ENCODE measurements at places on chromosomes 16 and 17. TPM values are rescaled to one million over a fixed set of nuclear protein-coding genes. Genes with fewer than 3 reads are reported as not detected.

- no peak for DNase-seq
Observed at GRCh38 chr16:56262551-56263245, 71.4 kb downstream of the GNAO1 start.

DNA sequence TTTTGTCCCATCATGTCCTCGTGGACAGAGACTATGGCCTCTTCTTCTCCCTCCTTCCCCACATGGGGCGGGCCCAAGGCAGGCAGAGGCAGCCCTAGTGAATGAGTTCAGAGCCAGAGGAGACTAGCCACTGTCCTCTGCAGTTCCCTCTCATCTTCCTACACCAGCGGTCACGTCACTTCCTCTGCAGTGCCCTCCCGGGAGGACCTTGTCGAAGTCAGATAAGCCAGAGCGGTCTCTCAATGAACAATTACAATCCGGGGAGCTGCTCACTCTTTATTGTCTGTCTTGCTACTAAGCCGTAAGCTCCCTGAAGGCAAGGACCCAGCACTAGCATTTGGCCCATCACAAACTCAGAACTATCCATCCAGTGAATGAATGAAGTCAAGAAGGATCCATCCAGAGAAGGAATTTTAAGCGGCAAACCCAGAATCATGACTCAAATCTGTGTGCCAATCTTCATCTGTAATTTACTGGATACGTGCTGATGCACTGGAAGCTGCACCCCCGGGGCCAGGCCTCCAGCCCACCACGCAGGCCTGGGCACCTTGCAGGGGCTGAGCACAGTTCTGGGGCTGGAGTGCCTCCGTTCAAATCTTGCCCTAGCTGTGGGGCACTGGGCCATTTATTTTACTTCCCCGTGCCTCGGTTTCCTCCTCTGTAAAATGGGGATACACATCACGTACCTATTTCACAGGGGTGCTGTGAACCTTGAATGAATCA, 18.1 kb downstream of the ZNF423 start:
- no peak for DNase-seq

DNA sequence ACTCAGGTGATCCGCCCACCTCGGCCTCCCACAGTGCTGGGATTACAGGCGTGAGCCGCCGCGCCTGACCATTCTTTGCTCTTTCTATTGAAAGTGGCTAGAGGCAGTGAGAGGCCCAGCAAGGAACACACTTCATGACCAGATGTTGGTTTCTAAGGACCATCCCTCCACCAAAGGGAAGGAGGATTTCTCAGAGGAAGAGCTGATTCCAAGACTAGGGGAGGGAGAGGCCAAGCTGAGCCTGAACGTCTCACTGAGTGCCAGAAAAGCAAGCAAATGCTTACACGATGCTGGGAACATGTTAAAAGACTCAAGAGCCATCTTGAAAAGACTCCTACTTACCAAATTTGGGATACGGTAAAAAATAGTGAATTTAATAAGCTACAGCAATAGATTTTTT, 79.2 kb downstream of the MRM3 start:
- no peak for DNase-seq

DNA sequence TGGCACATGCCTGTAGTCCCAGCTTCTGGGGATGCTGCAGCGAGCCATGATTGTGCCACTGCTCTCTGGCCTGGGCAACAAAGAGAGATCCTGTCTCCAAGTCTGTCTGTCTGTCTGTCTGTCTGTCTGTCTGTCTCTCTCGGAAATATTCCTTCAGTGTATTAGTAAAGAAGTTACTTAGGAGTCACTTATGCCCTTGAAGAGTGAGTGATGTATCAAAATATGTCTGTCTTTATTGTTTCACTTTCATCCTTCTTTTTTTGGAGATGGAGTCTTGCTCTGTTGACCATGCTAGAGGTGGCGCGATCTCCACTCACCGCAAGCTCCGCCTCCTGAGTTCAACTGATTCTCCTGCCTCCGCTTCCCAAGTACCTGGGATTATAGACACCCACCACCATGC, 410.5 kb downstream of the WWOX start:
- DNase-seq, result no peak

DNA sequence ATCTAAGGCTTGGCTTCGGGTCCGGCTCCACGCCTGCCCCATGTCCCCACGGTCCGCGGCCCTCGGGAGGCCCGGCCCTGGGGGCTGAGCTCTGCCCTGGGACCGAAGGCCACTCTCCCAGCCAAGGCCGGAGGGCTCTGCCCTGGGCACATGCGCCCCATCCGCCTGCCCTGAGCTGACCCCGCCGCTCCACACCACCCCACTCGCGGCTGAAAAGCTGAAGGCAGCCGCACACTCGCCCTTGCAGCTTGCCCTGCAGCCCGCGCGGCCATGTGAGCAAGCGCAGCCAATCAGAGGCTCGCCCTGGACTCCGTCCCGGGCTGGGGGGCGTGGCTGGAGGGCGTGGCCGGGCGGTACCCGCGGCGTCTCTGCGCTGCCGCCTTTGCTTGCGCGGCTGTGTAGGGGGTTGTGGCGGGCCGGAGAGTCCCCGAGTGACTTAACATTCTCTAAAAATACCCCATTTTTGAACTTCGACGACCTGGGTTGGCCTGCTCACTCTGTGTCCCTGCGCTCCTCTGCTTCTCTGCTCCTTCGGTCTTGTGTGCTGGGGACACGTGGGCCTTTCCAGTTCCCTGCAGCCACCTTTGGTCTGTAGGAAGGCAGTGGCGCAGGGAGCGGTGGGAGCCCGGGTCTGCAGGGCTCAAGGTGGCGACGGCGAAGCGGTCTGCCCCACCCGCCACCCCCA, 8.8 kb upstream of the MAP2K3 start:
- peak; percentile 77 for DNase-seq

DNA sequence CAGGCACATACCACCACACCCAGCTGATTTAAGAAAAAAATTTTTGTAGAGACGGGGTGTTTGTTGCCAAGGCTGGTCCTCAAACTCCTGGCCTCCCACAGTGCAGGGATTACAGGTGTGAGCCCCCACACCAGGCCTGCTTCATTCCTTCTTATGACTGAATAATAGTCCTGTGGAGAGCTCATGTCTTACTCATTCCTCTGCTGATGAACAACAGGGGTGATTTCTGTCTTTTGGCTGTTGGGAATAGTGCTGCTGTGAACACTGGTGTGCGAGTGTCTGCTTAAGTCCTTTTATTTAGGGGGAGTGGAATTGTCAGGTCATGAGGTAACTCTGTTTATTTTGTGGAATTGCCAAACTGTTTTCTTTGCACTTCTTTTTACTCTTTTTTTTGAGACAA, 2.7 kb upstream of the CTRB1 start:
- DNase-seq, result no peak

TPSG1 gene
- total RNA-seq, result not detected

RFWD3 gene
- total RNA-seq, result 44.9 TPM

Data from RPMI7951 (cell line).